ENCODE measurements at places on chromosomes 4 and X. TPM values are rescaled to one million over a fixed set of nuclear protein-coding genes. Genes with fewer than 3 reads are reported as not detected.
A peak's percentile ranks its signal among the peaks of the same experiment; 100 is the strongest.

DNA sequence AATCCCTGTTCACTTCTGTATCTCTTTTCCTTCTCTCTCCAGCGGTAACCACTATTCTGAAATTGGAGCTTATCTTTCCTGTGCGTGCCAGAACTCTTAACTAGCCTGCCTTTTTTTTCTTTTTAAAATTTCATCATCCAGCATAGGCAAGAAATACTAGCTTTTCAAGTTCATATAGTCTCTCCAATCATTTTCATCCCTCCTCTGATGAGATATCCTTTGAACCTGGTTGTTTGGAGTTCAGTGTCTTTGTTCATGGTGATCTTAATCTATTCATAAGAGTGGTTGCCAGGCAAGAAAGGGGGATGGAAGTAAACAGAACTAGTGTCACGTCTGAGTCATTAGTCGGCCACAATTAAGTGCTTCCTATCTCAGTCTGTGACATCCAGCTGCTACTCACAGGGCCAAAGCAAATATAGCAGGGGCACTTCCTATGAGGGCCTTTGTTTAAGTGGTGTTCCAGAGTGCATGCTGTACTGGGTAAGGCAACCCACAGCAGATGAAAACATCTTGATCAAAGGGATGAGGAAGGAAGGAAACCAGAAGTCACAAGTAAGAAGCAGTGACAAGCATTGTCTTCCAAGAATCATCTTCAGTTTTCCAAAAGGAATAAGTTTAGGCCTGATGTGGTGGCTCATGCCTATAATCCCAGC, 56.4 kb upstream of the XIAP start:
- H3K4me3 ChIP-seq, result no peak overlapping the region
- H3K27ac ChIP-seq, result no peak overlapping the region
- H3K4me1 ChIP-seq, result no peaks in the 10 kb centered on the region
- peak; percentile 67 for DNase-seq
- no peaks in the 10 kb centered on the region for H3K27me3 ChIP-seq

DNA sequence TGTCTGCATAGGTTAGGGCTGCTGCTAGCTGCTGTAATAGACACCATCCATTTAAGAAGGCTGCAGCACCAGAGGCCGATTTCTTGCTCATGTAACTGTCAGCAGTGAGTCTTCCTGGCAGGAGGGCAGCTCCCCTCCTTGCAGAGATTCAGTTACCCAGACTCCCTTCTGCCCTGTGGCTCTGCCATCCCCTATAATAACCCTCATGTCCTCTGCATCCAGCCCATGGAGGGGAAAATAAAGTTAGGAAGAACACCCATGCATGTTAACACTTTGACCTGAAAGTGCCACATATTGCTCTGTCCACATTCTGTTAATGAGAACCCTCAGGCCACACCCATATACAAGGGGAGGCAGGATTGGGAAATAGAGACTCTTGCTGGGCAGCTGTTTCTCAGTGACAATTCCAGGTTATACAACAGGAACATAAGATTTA, 5.4 kb downstream of the STBD1 start:
- H3K27me3 ChIP-seq, result no peaks in the 10 kb centered on the region
- no peak overlapping the region for H3K4me3 ChIP-seq
- H3K27ac ChIP-seq, result no peak overlapping the region

DNA sequence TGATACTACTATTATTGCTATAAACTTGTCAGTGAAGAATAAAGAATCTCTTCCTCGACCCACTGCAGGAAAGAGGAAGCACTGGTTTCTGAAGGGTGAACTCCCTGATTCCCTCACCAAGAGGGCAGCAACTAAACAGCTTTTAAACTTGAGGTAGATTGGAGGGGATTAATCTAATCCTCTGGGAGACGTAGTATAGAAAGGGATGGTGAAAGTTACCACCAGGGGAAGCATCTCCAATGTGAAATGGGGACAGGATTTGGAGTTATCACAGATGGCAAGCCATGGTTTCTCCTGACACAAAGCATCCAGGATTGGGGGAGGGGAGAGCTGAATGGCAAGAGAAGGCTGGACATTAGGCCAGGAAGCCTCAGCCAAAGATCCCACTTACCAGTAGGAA, 62.7 kb upstream of the PTPN13 start:
- H3K4me3 ChIP-seq, result no peak overlapping the region
- H3K4me1 ChIP-seq, result peaks cover 7% of the 10 kb centered on the region
- H3K36me3 ChIP-seq, result no peaks in the 10 kb centered on the region
- no peaks in the 10 kb centered on the region for H3K27me3 ChIP-seq
- no peak for DNase-seq

- no peaks in the 10 kb centered on the region for H3K4me1 ChIP-seq
These were observed 173.2 kb upstream of the FAM9B start for GRCh38 chrX:9207142-9207541.

DNA sequence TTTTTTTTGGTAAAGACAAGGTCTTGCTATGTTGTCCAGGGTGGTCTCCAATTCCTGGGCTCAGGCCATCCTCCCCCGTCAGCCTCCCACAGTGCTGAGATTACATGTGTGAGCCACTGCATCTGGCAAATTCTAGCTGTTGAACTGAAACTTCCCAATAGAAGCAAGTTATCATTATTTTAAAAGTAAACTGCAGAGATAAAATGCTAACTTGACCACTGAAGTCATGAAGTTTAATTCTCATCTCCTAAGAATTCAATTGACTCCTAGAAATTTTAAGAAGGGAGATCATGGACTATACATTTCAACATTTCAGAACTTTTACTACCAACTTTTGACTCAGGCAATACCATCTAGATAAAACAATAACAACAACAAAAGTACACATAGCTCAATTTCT, 11.7 kb upstream of the EXOSC9 start:
- DNase-seq, result no peak
- H3K27ac ChIP-seq, result no peak overlapping the region
- no peaks in the 10 kb centered on the region for H3K27me3 ChIP-seq
- no peaks in the 10 kb centered on the region for H3K36me3 ChIP-seq
- H3K4me1 ChIP-seq, result no peaks in the 10 kb centered on the region

Gene ARHGAP6
- 17.6 TPM for total RNA-seq

Gene TSPAN5
- 24.5 TPM for total RNA-seq

DNA sequence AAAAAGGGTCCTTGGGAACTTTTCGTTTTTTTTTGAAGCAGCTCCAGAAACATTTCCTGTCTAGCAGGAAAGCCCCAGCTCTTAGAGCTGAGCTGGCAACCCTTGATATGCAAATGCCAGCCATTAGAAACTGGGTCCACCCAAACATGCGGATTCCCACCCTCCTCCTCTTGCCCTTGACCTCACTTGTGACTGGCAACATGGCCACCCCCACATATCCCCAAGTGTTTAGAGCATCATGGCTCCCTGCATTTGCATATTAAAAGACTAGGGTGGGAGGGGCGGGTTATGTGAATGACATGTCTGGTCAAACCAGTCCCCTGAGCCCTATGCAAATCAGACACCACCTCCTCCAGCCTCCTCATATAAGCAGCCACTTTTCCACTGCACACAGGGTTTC, 671.1 kb downstream of the FAT4 start:
- H3K27ac ChIP-seq, result no peak overlapping the region
- H3K27me3 ChIP-seq, result no peaks in the 10 kb centered on the region
- DNase-seq, result no peak
- no peak overlapping the region for H3K4me3 ChIP-seq
- H3K4me1 ChIP-seq, result no peaks in the 10 kb centered on the region
